Choroid plexus epithelial cell (primary cell): ENCODE measurements at places on chromosomes 5 and 9.
A peak's percentile ranks its signal among the peaks of the same experiment; 100 is the strongest.

- no peak for DNase-seq
Observed at GRCh38 chr9:37602817-37603216, 10.4 kb upstream of the TOMM5 start.

GRCh38 chr5:58231041-58231440 is 228.8 kb downstream of the PLK2 start:
- no peak for DNase-seq

- no peak for DNase-seq
Observed at GRCh38 chr5:23648656-23649055, 141.2 kb downstream of the PRDM9 start.

- DNase-seq = no peak
Observed at GRCh38 chr5:95134326-95134725, 150.6 kb downstream of the MCTP1 start.

GRCh38 chr5:471750-472058 is 28.7 kb downstream of the EXOC3 start:
- no peak for DNase-seq

GRCh38 chr5:51373880-51374523 is 9.2 kb upstream of the ISL1 start:
- DNase-seq = no peak

- peak; percentile 68 for DNase-seq
Observed at GRCh38 chr5:179345433-179346321, at the start of gene ADAMTS2. Gene ADAMTS2 (minus strand): TSS chr5:179345461. CDS start chr5:179345328, 133 bp downstream.
